ENCODE measurements at places on chromosomes 1 and 21.

DNA sequence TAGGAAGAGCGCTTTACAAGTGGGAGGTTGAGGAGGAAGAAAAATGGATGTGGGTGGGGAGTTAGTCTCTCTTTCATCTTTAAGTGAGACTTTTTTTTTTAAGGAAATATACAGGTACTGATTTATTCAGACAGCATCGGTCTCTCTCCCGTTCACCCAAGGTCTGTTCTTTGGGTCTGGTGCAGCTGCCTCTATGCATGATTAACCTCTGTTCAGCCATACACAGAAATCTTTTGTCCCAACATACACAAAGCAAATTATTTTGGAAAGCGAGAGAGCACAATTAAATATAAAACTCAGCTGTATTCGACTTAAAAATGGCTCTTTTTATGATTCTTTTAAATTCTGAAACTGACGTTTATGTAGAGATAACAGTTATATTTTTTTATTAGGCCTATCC lies 11.0 kb downstream of the PROX1 start:
- no peak for DNase-seq

- peak; percentile 49 for DNase-seq
Measured at GRCh38 chr1:26826261-26827105, at the start of gene ZDHHC18. Gene ZDHHC18, plus strand, starts transcription at chr1:26826688. Its CDS starts 117 bp downstream, at chr1:26826805.

- no peak for DNase-seq
Measured at GRCh38 chr1:25954282-25954938, 43.5 kb downstream of the PAFAH2 start.

DNA sequence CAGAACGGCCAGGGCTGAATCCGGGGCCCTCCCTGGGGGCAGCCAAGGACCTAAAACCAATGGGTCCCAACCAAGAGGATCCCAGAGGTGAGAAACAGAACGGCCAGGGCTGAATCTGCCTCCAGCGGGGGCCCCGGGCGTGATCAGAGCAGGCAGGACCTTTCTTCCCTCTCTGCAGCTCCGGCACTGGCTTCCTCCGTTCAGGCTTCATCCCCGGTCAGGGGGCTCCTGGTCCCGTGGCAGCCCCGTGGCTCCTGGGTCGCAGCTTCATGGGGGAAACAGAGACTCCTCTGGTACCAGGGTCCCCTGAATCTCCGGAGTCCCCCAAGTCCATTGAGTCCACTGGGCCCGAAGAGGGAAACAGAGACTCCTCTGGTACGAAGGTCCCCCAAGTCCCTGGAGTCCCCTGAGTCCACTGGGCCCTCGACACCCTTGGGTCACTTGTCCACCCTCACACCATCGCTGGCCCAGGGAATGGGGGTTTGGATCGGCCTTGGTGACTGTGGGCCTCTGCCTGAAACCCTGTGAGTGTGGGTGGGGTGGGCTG lies 60.1 kb downstream of the PRKCZ start:
- DNase-seq = no peak

DNA sequence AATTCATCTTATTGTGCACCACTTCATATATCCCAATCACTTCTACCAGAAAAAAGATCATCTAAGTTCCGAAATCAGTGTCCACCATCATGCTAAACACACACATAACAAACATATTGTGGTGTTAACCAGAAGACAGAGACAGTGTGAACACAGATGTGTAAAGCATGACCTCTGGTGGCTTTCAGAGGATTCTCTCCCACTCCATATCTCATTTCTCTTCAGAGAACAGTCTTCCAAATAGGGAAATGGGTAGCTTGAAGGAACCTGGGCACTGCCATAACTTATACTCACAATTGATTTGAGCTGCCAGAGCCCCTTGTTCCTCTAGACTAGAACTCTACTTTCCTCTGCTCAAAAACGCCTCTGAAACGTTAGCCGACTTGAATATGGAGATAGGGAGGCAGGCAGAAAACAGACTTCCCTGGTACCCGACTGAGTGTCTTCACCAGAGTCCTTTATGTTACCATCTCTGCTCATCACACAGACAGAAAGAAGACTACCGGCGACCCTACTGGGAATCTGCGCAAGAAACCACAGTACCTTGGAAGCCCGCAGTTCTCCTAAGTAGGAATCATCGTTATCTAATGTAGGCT lies 1.8 kb upstream of the ELAPOR1 start:
- DNase-seq = no peak

GRCh38 chr1:62263006-62263813 lies 56.0 kb downstream of the KANK4 start:
- DNase-seq = no peak

DNA sequence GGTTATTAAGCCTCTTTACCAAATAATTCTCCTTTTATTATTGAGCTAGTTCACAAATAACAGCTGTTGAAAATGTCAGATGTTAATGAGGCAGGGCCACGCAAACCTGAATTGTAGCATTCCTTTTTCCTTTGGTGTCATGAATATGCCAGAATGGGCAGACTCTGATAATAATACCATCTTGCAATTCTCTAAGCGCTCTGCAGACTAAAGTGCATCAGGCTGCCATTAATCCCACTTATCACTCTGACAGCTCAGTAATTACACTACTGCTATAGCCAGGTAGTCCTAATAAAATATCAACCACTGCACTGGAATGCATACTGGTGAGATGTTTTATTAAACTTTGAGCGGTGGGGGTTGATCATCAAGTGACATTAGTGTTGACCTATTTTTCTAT lies 177.7 kb downstream of the DPYD start:
- DNase-seq = no peak

DNA sequence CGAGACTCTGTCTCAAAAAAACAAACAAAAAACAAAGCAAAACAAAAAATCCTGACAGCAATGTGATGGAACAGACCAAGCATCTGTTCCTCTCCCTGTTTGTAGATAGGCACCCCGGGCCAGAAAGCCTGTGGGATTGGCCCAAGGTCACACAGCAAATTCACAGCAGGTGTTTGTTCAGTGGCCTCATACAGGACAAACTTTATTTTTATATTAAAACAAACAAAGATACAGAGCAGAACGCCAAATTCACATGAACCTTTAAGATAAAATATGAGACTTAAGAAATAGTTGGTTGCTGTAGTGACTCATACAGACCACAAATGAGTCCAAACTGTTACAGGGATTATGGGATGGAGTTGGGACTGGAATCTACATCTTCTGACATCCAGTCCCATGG lies 2.3 kb upstream of the CELA2A start:
- no peak for DNase-seq

DNA sequence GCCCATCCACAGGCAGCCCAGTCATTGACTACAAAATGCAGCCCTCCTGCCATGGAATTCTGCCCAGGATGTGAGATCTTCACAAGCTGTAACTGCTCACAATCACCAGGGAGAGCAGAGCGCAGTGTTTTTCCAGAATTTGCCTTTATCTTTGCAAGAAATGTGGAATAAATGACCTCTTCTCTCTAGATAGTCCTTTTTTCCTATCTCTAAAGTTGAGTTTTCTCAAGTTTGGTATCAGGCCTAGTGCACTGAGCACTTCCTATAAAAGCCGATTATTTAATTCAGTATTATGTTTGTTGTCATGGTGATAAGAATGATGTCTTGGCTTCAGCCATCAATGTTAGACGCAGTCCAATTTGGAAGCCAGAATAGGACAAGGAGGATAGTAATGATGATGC lies 246.9 kb upstream of the IRF2BP2 start:
- no peak for DNase-seq

- no peak for DNase-seq
Measured at GRCh38 chr1:205038132-205038786, 4.8 kb upstream of the CNTN2 start.

GRCh38 chr21:46210378-46211136 lies 18.0 kb downstream of the LSS start:
- no peak for DNase-seq

DNA sequence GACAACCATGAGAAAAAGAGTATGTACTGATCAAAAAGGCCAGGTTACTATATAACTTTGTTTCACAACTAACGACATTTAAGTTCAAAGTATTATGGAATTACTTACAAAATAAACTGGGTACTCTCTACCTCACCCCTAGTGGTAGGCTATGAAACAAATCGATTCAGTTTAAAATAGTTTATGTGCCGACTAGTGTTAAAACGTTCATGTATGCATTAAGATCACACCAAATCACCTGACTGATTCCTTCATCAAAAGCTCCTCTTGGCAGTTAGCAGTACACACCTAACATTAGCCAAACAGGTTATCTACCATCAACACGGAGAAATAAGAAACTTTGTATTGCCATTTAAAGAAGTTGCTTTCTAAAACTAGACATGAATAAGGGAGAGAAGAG lies 137.1 kb downstream of the AKT3 start:
- no peak for DNase-seq

Measured in stimulated activated naive B cell treated with anti-CD40 and anti-IgM and Interleukin-4, amounts not matched to agents 10 μg/mL and 1 μg/mL and 100 μg/mL, for 72 hours (primary cell).